Spleen (tissue), 13 donors: ENCODE measurements at places on chromosomes 16 and 17. TPM values are rescaled to one million over a fixed set of nuclear protein-coding genes. Genes with fewer than 3 reads are reported as not detected.

The KRTAP16-1 gene
- not detected for polyA plus RNA-seq

The YBX2 gene
- polyA plus RNA-seq = 0.12 TPM

The GAS7 gene
- 16.8 TPM for polyA plus RNA-seq

The TEX19 gene
- polyA plus RNA-seq = not detected

The CCDC137 gene
- polyA plus RNA-seq = 40.1 TPM

The COTL1 gene
- 449 TPM for polyA plus RNA-seq

The SPN gene
- polyA plus RNA-seq = 7.3 TPM

The WFIKKN1 gene
- 0.30 TPM for polyA plus RNA-seq

The PRKCA gene
- polyA plus RNA-seq = 3.2 TPM

The PIK3R5 gene
- polyA plus RNA-seq = 12.3 TPM

The TM4SF5 gene
- polyA plus RNA-seq = not detected

The HP gene
- 8.5 TPM for polyA plus RNA-seq

The KRTAP1-5 gene
- polyA plus RNA-seq = not detected

The SCARF1 gene
- 31.2 TPM for polyA plus RNA-seq

The RNF151 gene
- 0.26 TPM for polyA plus RNA-seq

The GLIS2 gene
- 2.0 TPM for polyA plus RNA-seq

The TP53TG3F gene
- not detected for polyA plus RNA-seq

The CCL4L2 gene
- polyA plus RNA-seq = 8.5 TPM

The SPATA33 gene
- 4.9 TPM for polyA plus RNA-seq

The SYT17 gene
- 3.2 TPM for polyA plus RNA-seq

The SYNGR3 gene
- polyA plus RNA-seq = 1.8 TPM

The CD300LG gene
- polyA plus RNA-seq = 0.33 TPM

The FOXO3B gene
- polyA plus RNA-seq = 0.24 TPM

The CLEC3A gene
- polyA plus RNA-seq = not detected

The HSD11B2 gene
- polyA plus RNA-seq = 2.8 TPM

The ST6GALNAC2 gene
- 1.1 TPM for polyA plus RNA-seq

The CCNF gene
- 1.5 TPM for polyA plus RNA-seq

The SDK2 gene
- polyA plus RNA-seq = 0.86 TPM

The TSNAXIP1 gene
- 1.0 TPM for polyA plus RNA-seq

The RPAIN gene
- polyA plus RNA-seq = 34.5 TPM

The GJC1 gene
- polyA plus RNA-seq = 0.86 TPM

The CDH8 gene
- under 0.01 TPM for polyA plus RNA-seq
